Mucosa of gallbladder (tissue), 1 donor: ENCODE measurements at places on chromosomes 12 and 14.

DNA sequence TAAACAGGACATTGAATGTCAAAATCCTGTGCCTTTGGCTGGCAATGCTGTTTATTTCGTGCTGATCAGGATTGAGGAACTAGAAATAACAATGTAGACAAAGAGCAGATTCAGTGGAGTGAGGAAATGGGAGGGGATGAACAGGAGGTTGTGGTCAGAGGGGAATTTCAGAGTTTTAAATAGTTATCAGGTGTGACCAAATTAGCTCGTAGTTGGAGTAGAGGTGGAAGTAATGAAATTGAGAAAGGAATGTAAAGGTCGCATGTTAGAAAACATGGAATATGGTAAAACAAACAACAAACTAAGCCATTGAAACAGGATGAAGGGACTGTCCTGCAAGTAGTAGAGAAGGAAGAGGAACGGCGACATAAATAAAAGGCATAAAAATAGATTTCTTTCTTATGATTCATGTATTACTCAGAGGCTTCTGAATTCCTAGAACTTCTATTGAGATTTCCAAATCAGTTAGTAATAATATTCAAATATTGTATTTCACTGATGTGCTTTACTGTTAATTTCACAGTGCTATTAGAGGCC is 9.5 kb upstream of the SAV1 start:
- no peak for DNase-seq

- no peak for DNase-seq
These were observed 92.0 kb downstream of the IRF2BPL start for GRCh38 chr14:76936483-76936882.

- no peak for DNase-seq
These were observed 22.9 kb downstream of the CPSF2 start for GRCh38 chr14:92144708-92145107.

DNA sequence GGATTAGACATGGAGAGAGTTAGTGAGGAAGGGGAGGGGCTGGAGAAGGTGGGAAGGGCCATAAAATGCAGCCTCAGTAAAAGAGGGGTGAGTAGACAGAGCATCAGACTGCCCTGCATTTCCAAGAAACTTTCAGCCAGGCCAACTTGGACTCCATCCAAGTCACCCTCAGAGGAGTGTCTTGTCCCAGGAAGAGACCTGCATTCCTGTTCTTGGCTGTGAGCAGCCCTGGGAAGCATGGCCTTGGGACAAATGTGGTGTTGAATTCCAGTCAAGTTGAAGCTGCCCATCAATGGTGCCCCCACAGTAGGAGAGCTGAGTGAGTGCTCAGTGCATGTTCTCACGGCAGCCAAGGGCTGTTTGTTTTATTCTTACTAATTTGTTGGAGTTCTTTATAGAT is 35.0 kb upstream of the TUNAR start:
- no peak for DNase-seq

- DNase-seq: no peak
These were observed 96.2 kb upstream of the NAP1L1 start for GRCh38 chr12:76180401-76181277.

- DNase-seq: no peak
These were observed 26.3 kb downstream of the ZFP36L1 start for GRCh38 chr14:68766299-68767247.

DNA sequence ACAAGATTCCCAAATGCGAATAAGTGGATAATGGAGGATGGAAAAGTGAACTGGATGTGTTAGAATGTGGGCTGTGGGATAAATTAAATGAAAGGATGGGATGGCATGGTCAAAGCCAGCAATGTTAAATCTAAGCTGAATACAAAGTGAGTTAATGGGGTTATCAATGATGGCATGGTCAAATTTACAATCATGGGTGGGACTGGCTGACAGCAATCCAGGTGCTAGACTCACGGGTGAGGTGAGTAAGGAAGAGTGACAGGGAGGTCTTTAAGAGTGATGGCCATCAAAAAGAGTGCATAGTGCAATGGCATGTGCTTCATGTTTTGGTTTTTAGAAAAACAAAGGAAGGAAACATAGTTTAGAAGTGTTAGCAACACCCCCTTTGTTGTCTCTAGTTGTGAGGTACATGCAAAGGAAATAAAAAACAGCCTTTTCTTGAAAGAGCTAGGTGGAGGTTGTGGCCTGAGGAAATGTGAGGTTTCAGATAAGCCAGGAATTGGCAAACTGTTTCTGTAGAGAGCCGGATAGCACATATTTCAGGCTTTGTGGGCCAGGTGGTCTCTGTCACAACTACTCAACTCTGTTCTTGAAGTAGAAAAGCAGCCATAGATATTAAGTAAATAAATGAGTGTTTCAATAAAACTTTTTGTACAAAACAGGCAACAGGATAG is 328.7 kb downstream of the RPL10L start:
- DNase-seq: no peak

DNA sequence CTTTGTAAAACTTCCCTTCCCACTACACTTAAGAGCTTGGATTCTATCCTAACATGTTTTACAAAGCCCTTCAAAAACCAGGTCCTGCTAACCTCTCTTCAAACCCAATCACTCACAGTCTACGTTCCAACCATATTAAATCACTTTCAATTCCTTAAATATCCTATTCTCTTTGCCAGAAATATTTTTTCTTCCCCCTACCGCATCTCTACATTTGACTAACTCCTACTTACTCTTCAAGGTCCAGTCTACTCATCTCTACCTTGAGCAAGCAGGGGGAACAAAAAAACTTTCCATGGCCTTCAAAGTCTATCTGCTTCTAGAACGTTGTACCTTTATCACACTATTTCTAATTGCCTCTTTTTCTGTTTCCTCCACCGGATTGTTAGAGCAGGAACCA is 6.1 kb downstream of the ERGIC2 start:
- DNase-seq: no peak

DNA sequence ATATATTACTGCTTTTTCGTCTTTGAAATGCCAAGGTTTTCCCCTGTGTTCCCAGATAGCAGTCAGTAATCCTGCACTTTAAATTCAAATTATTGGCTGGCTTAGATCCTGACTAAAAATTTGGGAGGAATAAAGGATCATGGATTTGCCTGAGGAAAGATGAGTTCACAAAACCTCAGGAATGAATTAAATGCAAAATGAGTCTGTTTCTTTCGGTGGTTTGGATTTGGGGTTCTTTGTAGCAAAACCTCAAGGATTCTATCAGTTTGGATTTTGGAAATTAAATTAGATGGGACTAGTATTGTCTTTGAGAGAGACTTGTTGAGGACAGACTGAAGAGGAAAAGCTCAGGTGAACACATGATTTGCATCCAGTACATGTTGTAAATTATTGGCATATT is 36.1 kb downstream of the PPFIBP1 start:
- DNase-seq: no peak

DNA sequence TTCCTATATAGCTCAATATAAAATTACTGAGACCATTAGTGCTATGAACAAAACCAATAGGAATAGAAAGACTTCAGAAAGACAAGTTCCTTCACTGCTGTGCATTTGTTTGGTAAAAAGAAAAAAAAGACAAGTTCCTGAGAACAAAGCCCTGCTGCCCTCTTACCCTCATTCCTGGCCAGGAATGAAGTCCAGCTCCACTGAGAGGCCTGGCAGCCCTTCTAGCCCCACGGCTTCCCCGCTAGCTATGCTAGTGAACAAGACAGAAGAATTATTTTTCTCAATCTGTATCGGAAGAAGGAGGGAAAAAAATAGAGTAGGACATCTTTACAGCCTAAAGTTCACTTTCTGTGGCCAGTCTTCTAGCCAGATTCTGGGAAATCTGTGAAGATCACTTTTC is 1.6 kb downstream of the MFAP5 start:
- no peak for DNase-seq

DNA sequence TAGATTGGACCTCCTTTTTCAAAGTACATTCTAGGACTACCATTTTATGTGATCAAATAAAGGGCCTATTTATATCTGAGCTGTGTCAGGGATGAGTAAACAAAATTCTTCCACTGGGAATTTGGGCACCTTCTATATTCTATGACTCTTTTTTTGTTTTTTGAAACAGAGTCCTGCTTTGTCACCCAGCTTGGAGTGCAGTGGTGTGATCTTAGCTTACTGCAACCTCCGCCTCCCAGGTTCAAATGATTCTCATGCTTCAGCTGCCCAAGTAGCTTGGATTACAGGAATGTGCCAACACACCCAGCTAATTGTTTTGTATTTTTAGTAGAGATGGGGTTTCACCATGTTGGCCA is 64.8 kb downstream of the DRAM1 start:
- DNase-seq: no peak

- DNase-seq: peak; percentile 28
These were observed 6.5 kb downstream of the KRT85 start for GRCh38 chr12:52360663-52361271.

DNA sequence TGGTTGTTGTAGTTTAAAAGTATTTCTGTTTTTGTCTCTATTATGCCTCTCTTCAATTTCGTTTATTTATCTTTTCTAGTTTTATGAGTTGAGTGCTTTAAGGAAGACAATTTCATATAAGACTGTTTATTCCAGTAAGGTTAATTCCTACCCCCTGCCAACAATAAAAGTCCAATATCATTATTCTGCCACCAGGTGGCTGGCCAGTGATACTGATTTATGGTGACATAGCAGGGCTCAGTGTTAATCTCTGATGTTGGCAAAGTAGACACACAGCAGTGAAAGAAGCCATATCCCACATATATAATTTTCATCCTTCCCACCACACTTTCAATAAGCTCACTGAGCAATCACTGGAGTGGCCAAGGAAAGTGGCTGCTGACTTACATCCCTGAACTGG is 69.0 kb upstream of the BMP4 start:
- peak; percentile 12 for DNase-seq

- DNase-seq: no peak
These were observed 22.1 kb downstream of the EIF5 start for GRCh38 chr14:103356024-103356682.

GRCh38 chr12:71594214-71594948 is 69.3 kb downstream of the ZFC3H1 start:
- DNase-seq: no peak

- no peak for DNase-seq
These were observed 127.1 kb downstream of the ZFP36L1 start for GRCh38 chr14:68665792-68666204.
